Iris pigment epithelial cell (primary cell): ENCODE measurements at places on chromosomes 16 and 17.
A peak's percentile ranks its signal among the peaks of the same experiment; 100 is the strongest.

DNA sequence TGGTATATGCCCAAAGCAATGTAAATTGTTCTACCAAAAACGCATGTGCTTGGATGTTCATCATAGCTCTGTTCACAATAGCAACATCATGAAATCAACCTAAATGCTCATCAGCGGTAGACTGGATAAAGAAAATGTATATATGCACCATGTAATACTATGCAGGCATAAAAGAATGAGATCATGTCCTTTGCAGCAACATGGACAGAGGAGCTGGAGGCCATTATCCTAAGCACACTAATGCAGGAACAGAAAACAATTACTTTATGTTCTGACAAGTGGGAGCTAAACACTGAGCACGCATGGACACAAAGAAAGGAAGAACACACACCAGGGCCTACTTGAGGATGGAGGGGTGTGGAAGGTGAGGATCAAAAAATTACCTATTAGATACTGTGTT, 33.7 kb downstream of the TANC2 start:
- DNase-seq, result no peak

- DNase-seq, result no peak
Observed at GRCh38 chr16:74753180-74753579, 21.4 kb downstream of the FA2H start.

GRCh38 chr17:47615766-47616424, 33.8 kb upstream of the KPNB1 start:
- DNase-seq, result peak; percentile 45

DNA sequence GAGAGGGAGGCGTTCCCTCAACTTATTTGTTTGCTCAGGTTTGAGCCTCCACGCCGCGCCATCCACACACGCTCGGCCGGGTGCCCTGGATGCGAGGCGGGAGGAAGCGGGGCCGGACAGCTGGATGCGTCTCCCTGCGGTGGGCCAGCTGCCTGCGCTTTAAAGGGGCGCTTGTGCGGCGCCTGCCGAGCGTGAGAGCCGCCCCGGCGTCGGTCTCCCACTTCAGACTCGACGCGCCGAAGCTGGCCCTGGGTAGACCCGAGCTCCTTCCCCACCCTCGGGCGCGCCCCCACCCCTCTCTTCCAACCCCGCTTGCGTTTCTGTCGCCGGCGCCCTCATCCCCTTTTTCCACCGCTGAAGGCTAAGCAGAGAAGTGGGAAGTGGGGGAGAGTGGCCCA, 527 bp upstream of the CHAD start:
- DNase-seq, result no peak

DNA sequence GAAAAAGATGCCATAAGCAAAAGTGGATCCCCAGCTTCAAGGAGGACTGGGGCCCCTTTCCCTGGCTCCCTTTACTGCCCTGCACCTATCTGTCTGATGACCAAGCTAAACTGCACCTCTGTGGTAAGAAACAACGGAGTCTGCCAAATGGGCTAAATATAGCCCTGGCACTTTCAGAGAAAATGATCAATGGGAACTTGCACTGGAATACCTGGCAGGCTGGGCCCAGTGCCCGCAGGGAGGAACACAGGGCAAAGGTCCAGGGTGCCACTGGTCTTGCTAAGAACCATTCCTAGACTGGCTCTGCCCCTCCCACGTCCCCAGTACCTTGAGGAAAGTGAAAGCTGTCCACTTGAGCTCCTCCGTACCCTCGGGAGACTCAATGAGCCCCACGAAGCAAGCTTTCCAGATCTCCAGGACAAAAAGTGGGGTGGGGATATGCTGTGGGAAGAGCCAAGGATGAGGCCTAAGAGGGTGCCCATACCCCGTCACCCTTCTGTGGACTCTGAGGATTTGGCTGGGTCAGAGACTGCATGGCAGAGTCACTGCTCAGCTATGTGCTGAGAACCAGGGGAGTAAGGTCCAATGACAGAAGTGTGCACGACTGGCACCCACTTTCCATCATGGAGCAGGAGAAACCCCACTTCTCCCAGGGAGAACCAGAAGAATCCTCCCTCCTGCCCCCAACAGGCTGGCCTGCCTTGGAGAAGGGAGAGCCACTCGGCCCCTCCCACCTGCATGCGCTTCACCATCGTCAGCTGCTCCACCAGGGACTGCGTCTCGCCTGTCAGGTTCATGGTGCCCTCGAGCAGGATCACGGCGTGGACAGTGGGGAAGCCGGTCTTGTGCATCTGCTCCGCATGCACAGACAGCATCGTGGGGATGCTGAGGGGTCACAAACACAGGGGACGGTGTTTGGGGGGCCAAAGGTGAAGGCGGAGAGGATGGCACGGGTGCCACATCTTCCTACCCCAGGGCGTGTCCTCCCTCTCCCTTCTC, 17.4 kb downstream of the CSF3 start:
- DNase-seq, result no peak

DNA sequence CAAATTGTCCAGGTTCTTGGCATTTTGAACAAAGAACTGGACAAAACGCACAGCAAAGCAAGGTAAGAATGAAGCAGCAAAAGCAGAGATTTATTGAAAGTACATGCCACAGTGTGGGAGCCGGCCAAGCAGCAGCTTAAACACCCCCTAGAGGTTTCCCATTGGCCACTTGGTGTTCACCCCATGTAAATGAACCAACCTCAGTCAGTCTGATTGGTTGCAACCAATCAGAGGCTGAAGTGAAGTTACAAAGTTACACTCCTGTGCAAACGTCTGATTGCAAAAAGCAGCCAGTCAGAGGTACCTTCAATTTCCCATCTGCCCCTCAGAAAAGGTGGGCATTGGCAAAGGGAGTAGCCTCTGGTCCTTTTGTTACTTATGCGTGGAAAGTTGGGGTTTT, 8.8 kb upstream of the ZNF263 start:
- DNase-seq, result peak; percentile 45

DNA sequence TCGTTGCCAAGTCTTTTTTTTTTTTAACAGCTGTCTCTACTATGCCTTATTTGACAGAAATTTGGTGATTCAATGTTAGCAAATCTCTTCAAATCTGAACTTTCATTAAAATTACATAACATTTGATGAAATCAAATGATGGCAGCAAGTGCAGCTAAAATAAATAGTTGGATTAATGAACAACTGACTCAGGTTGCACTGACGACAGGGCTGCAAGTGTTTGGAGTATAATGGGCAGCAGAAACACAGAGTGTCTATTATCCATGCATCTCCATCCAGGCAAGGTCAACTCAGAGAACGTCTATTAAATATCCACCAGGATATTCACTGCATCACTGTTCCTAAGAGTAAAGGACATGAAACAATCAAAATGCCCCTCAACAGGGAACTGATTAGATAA, 109.8 kb downstream of the SLC39A11 start:
- DNase-seq, result peak; percentile 38

DNA sequence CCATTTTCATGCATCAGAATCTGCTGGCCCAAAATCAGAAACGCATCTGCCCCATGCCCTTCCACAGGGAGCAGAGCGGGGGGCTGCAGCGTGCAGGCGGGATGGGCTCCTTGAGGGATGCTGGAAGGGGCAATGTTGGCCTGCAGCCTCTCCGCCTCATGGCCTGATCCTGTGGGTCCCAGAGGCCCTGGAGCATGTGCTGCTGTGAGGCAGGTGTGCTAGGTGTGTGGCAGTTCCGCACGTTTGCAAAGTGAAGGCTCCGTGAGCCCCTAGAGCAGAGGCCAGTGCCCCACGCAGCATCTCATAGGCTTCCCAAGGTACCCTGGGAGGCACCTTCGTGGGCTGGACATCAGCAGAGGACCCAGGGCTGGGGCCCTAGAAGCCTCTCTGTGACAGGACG, 36.4 kb upstream of the CDH15 start:
- no peak for DNase-seq

DNA sequence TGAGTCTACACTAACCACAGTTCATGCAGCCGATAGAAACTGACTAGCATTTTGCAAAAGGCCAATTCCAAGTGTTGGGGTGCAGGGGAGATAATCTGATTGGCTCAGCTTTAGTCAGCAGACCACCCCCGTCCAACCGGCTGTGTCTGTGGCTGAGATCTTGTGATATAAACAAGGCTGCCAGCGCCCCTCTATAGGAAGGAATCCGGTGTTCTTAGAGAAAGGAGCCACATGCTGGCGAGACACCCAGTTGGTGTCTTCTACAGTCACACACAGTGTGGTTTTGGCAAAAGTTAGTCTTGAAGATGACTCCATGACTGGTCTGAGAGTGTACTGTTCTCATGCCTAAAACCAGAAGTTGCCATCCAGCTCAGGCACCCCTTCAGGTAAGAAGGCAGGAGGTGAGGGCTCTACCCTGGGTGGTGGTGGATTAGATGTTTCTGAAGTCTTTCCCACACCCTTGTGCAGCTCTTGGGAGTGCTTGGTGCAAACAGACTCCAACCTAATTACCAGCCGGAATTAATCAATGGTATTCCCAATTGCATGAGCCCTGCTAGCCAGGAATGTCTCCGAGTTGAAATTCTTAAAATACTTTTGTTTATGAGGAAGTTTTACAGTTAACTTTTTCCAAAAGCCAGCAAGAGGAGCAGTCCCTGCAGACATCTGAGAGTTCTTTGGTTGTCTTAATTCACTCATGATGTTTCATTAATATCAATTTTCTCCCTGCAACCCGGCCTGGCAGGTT, 172.3 kb upstream of the IRX6 start:
- no peak for DNase-seq

GRCh38 chr17:55446581-55447205, 25.1 kb upstream of the MMD start:
- peak; percentile 75 for DNase-seq

DNA sequence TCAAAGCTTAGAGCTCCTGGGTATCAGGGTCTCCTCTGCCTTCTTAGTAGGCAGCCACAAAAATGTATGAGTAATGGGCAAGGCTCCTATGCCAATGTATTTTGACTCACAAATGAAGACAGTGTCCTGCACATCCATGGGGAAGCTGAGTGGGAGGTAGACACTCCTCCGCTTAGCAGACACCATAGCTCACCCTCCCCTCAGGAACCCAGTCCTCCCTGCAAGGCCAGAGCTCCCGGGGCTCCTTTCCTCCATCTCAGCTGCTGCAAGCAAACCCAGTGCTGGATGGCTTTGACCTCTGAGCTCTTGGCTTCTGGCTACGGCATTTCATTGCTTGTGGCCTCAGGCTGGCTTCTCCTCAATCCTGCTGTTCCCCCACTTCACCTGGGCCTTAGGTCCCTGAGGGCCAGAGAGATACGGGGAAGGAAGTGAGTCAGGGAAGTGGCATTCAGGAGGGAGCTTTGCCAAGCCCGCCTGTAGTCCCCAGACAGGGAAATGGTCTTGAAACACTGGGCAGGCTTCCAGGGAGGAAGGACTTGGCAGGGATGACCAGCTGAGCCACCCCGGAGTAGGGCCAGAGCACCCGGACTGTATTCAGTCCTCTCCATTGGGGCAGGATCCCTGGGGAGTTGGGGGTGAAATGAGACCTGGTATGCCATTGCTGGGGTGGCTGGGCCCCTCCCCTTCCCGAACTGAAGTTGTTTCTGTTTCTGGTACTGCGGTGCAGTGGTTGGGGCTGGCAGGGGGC, 4.5 kb downstream of the ABCC3 start:
- DNase-seq, result peak; percentile 92

- peak; percentile 84 for DNase-seq
Observed at GRCh38 chr16:1408171-1408837, 6.2 kb downstream of the UNKL start.

GRCh38 chr16:70416748-70417616, 21.9 kb downstream of the ST3GAL2 start:
- no peak for DNase-seq

DNA sequence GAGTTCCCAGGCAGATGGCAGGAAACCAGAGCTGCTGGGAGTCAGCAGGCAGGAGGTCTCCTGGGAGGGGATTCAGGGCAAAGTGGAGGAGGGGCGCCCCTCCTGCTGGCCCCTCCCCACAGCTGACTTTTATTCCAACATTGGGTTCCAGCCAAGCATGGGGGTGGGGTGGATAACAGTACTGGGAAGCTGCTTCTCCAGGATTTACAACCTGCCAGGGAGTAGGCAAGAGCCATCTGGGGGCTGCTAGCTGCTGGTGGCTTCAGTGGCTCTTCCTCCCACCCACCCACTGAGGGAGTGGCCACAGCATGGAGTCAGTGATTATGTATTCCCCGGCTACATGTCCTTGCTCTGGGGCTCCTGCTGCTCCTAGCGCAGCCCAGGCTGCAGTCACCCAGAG, 36.8 kb downstream of the TMEM132E start:
- DNase-seq, result no peak
